Lung microvascular endothelial cell (primary cell): ENCODE measurements at places on chromosomes 1 and 21. TPM values are rescaled to one million over a fixed set of nuclear protein-coding genes. Genes with fewer than 3 reads are reported as not detected.

Gene SLC45A3
- total RNA-seq = 20.3 and 64.7 TPM in 2 replicates

Gene HAO2
- total RNA-seq = not detected in 2 replicates

GRCh38 chr1:244865028-244865371 is 657 bp upstream of the HNRNPU start:
- no peak for DNase-seq

GRCh38 chr21:37631319-37632117 is 264.9 kb downstream of the DYRK1A start:
- peak; percentile 71 for DNase-seq

Gene GRIK3
- not detected in 2 replicates for total RNA-seq
